ENCODE measurements at places on chromosomes 4 and X.
A peak's percentile ranks its signal among the peaks of the same experiment; 100 is the strongest.

- DNase-seq, result no peak
Observed at GRCh38 chr4:160546201-160546600, 1443.3 kb downstream of the RAPGEF2 start.

GRCh38 chr4:142983065-142983464 is 137.0 kb upstream of the INPP4B start:
- DNase-seq, result no peak

- DNase-seq, result no peak
Observed at GRCh38 chrX:140091125-140091886, 126.0 kb upstream of the CXorf66 start.

DNA sequence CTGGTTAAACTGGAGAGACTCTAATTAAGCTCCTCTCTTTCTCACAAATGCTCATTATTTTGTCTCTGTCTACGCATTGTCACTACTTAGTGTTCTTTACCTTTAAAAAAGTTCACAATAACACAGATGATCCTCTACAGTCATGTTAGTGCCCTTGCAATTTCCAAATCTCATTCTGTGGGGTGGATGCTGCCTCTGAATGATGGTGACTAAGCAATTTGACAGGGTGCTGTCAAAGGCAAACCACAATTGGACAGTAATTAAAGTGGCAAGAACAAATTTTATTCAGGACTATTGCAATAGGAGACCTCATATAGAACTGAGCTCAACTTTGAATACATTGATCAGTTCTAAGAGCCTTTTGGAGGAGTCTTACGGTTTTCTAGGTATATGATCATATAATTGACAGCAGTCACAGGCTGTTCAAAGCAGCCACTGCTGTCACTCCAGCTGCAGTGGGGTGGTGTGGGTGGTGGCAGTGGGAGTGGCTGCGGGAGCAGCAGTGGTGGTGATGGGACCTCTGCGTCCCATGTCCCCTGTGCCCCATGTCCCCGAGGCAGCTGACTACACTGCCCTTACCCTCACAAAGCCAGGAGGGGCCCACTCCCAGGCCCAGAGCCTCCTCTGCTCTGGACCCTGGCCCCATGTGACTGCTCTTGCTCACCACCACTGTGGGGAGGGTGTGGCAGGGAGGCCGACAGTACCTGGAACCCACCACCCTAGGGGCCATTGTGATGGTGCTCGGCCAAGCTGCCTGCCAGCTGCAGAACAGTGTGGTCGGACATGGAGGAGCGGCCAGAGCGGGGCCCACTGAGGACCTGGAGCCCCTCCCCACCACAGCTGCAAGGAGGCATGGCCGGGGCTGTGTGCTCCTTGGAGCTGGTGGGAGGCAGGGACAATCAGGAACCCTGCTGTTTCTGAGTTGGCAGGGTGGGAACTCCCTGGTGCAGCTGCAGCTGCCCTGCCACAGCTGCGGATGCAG is 30.4 kb upstream of the PAGE1 start:
- no peak for DNase-seq

DNA sequence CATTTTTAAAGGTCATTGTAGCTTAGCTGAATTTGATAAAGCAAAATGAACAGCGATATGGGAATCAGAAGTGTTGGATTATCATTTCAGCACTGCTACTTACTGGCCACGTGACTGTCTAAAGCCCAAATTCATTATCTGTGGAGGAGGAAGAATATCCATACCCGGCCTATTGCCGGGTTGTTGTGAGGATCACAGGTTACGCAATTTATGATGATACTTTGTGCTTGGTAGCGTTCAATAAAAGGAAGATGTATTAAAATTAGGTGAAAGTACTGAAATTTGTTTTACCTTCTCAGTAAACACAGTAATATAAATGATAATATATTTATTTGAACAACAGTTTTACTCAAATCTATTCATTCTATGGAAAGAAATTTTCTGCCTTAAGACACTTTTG is 1540.2 kb downstream of the ADGRL3 start:
- DNase-seq, result no peak

GRCh38 chr4:6472387-6473263 is at the start of gene PPP2R2C:
Gene PPP2R2C, minus strand, starts transcription at chr4:6472614. Its CDS starts 385 bp downstream, at chr4:6472229.
- DNase-seq, result no peak

GRCh38 chr4:36854554-36854953 is 390.0 kb upstream of the NWD2 start:
- DNase-seq, result no peak

DNA sequence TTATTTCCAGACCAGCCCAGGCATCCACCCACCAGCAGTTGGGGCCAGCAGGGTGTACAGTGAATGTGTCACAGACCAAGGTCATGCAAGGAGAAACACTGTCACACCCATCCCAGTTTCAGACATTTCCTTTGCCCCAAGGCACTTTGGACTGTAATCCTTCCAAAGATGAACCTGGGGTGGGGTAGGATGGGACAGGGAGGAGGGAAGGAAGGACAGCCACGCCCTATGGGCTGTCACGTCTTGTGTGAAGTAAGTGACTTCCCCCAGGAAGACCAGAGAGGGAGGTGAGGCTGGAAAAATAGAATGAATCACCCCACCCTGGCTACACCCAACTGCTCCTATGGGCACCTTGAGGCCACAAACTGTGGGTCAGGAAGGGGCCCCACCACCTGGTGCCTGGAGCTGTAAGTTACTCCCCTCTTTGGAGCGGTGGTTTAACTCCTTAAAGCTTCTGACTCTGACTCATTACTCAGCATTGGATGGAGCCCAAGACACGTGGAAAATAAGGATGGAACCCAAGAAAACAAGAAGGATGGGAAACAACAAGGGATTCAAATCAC is 349.9 kb upstream of the KLF3 start:
- DNase-seq, result no peak

GRCh38 chr4:16187455-16187854 is 38.8 kb downstream of the TAPT1 start:
- DNase-seq, result no peak

GRCh38 chr4:145043306-145043705 is 54.7 kb downstream of the ANAPC10 start:
- DNase-seq, result no peak

GRCh38 chr4:189313064-189313463 is 627.6 kb upstream of the FRG1 start:
- DNase-seq, result no peak

DNA sequence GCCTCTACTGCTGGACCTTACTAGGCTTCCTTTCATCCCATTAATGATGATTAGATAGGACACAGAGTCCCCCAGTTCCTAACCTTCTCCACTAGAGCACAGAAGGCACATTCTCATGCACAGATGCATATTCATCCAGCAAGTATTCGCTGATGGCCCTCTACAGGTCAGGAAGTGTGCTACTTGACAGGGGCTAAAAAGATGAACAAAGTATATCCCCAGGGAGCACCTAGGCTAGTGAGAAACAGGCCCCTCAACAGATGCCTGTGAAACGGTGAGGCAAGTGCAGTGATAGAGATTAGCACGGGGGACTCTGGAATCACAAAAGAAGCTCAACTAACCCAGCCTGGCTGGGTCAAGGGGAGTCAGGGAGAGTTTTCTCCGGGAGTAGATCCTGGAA is 95.8 kb downstream of the MGST2 start:
- peak; percentile 7 for DNase-seq

DNA sequence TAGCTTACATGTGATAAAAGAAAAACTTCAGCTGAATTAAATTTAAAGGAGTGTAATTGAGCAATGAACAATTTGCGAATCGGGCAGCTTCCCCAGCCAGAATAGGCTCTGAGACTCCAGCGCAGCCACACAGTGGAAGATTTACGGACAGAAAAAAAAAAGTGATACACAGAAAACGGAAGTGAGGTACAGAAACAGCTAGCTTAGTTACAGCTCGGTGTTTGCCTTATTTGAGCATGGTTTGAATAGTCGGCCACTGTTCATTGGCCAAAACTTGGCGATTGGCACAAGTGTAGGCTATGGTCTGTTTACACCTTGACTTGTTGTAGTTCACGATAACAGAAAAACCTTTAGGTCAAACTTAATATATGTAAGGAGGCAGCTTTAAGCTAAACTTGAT is 16.7 kb upstream of the SUPT20HL1 start:
- DNase-seq, result peak; percentile 36

GRCh38 chr4:138833974-138834373 is 181.6 kb upstream of the NOCT start:
- peak; percentile 86 for DNase-seq

- DNase-seq, result no peak
Observed at GRCh38 chr4:168390041-168390440, 71.5 kb upstream of the DDX60 start.

DNA sequence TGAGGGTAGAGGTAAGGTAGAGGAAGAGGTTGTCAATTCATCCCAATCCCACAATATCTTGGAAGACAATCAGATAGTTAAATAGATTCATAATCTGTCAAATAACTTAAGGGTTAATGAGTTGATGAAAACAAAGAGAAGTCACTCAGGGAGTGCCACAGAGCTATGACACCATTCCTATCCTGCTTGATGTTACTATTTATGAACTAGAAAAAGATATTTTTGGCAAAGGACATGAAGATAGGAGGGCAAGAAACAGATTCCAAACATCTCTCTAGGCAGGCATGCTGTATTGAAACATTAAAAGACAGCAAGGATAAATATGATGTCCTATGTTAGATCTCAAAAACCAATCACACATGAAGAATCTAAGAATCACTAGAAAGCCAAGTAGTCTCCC is 3.5 kb upstream of the SRPX start:
- DNase-seq, result no peak

DNA sequence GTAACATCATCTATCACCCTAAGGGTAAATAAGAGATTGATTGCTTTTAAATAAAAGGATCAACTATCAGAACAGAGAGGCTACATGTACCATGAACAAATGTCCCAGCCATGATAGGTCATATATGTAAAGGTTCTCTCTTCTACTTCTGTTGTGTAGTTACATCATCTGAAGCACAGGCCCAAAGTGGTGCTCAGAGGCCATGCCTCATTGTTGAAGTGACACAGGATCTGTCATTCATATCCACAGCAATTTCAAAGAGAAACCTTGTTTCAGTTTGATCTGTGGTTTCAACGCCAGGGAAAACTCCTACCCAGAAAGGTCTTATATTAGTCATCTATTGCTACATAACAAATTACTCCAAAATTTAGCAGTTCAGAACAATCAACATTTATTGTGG is 269.2 kb upstream of the MAOA start:
- DNase-seq, result no peak

GRCh38 chrX:118208481-118208880 is 91.9 kb upstream of the KLHL13 start:
- no peak for DNase-seq

DNA sequence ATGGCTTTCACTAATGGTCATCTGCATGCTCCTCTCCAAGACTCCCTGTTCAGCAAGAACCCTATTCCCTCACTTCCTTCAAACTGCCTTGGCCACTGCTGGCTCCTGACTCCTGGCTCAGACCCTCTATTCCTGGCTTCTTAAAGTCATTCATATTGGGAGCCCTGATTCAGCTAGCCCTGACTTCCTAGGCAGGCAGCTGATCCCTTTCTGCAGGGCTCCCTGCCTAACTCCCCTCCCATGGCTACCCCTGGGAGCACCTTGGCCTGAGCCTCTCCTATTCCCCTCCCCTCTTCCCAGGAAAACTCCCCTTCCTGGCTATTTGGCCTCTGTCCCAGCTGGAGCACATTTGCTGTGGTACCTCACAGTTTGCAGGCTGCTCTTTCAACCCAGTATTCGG is 154.9 kb upstream of the PJA1 start:
- no peak for DNase-seq

DNA sequence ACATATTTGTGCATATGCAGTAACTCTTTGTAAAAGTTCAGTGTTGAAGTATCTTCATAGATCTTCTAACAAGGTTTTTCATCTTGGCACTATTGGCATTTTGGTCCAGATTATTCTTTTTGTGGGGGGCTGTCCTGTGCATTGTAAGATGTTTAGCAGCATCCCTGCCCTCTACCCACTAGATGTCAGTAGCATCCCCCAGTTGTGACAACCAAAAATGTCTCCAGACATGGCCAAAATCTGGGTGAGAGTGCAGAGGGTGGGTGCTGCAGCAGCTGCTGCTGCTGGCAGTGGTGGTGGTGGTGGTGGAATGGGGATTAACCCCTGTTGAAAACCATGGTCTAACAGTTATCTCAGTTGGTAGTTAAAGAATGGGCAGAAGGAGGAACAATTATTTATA is 370.0 kb downstream of the GPAT3 start:
- DNase-seq, result peak; percentile 13

GRCh38 chr4:47855350-47855749 is 17.5 kb upstream of the CORIN start:
- DNase-seq, result no peak

- DNase-seq, result no peak
Observed at GRCh38 chrX:49300703-49301102, 2.7 kb upstream of the GAGE10 start.

DNA sequence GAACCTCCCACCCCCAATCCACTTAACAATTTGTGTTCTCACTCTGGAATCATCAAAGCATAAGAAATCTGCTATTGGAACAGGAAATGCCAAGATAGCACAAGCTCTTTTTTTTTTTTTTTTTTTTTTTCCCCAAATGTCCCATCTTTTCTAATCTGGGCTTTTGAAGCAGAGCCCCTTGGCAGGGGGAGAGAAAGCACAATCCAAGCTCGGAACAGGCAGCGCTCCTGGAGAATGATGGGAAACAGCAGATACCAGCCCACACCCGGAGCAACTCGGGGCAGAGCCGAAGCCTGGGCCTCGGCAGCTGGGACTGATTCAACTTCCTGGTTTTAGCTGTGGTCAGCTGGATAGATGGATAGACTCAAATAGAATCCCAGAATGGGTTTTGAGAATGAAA is 235.1 kb downstream of the QDPR start:
- peak; percentile 20 for DNase-seq

DNA sequence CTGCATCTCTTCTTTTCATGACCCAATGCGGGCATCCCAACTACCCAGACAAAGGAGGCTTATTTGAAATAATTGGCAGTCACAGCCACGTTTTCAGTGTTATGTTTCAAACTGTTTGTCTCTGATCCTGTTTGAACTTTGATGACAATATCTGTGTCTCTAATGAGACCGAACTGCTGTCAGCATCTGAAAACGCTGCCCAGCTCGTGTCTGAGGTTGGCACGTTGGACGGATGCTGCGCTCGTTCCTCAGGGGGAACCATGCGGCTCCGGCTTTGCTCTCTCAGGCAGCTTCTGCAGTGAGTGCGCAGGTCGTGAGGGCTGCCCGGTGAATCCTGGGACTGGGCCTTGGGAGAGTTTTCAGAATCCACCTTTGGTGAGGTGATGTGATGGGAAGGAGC is 58.4 kb upstream of the SORBS2 start:
- no peak for DNase-seq

- DNase-seq, result peak; percentile 48
Observed at GRCh38 chrX:41442824-41443550, 4.2 kb upstream of the NYX start.

- no peak for DNase-seq
Observed at GRCh38 chrX:131216828-131217227, 72.3 kb downstream of the IGSF1 start.

GRCh38 chr4:137417676-137418075 is 114.6 kb downstream of the PCDH18 start:
- DNase-seq, result no peak

- no peak for DNase-seq
Observed at GRCh38 chrX:619812-620531, 10.6 kb upstream of the SHOX start.

- no peak for DNase-seq
Observed at GRCh38 chr4:139779691-139780090, 114.1 kb downstream of the MGST2 start.

GRCh38 chr4:104735174-104735573 is 240.5 kb upstream of the CXXC4 start:
- peak; percentile 16 for DNase-seq

- peak; percentile 56 for DNase-seq
Observed at GRCh38 chr4:147709999-147710398, 21.9 kb upstream of the ARHGAP10 start.
